ENCODE measurements at places on chromosomes 1 and 21.

- H3K36me3 ChIP-seq, result peaks cover 28% of the 10 kb centered on the region
- H3K4me3 ChIP-seq, result no peak overlapping the region
- peaks cover 67% of the 10 kb centered on the region for H3K4me1 ChIP-seq
- no peaks in the 10 kb centered on the region for H3K27me3 ChIP-seq
- no peak overlapping the region for H3K27ac ChIP-seq
These were observed 6.0 kb downstream of the PTTG1IP start for GRCh38 chr21:44867464-44867863.

DNA sequence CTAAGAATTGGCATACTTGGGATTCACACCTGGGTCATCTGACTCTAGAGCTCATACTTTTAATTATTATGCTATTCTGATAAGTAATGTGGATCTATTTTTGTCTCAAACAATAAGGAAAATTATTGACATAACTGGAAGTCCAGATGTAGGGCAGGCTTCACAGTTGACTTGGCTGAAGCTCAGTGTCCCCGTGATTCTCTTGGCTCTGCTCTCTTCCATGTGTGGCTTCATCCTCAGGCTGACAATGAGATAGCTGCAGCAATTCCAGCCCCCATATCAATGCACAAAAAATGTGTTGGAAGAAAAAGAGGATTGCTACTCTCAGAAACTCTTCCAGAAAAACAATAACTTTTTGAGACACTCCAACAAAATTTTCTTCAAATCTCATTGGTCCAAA, 23.8 kb downstream of the HSD11B1 start:
- H3K4me1 ChIP-seq, result peaks cover 8% of the 10 kb centered on the region
- H3K36me3 ChIP-seq, result no peaks in the 10 kb centered on the region
- no peak overlapping the region for H3K4me3 ChIP-seq
- DNase-seq, result no peak

GRCh38 chr1:46910790-46911189, 30.5 kb downstream of the CYP4A11 start:
- no peaks in the 10 kb centered on the region for H3K36me3 ChIP-seq
- H3K4me3 ChIP-seq, result no peak overlapping the region
- H3K4me1 ChIP-seq, result no peaks in the 10 kb centered on the region
- H3K27me3 ChIP-seq, result no peaks in the 10 kb centered on the region

- H3K4me3 ChIP-seq, result no peak overlapping the region
- no peak overlapping the region for H3K27ac ChIP-seq
- no peaks in the 10 kb centered on the region for H3K27me3 ChIP-seq
- DNase-seq, result no peak
- peaks cover 6% of the 10 kb centered on the region for H3K4me1 ChIP-seq
These were observed 4.8 kb downstream of the CLDN8 start for GRCh38 chr21:30211071-30211470.

DNA sequence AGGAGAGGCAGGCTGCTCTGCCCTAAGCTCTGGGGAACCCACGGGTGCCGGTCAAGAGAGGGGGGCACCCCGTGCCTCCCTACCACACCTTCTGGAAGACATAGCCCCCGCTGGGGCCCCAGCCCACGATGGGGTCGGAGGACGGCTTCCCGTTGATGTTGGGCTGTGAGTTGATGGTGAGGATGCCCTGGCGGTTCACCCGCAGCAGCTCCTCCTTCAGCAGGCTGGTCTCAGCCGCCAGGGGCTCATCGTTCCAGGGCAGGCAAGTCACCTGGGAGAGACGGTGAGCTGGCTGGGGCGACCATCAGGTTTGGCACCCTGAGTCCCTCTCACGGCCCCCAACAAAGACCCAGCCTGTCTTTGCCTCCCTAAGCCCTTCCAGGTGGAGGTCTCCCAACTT, 11.9 kb downstream of the MTHFR start:
- H3K36me3 ChIP-seq, result peaks cover 54% of the 10 kb centered on the region
- H3K4me3 ChIP-seq, result no peak overlapping the region
- DNase-seq, result no peak
- no peak overlapping the region for H3K27ac ChIP-seq
- H3K27me3 ChIP-seq, result no peaks in the 10 kb centered on the region

DNA sequence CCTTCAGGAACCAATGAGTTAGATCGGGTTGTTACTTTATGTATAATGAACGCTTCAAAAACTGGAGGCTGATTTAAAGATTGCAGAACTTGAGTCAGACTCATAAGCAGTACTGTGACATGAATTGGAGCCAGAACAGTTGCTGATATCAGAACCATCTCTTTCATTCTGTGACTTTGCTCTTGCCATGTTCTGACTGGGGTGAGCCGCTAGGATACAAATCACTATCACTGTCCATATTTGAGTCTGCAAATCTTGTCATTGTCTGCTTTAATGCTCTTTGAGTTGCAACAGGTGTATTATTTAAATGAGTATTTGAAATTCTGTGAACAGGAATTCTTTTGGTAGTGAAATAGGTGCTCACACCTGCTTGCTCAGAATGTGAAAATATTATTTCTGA, 52.5 kb downstream of the LRIG2 start:
- no peaks in the 10 kb centered on the region for H3K4me1 ChIP-seq
- H3K4me3 ChIP-seq, result no peak overlapping the region
- no peak overlapping the region for H3K27ac ChIP-seq
- no peak for DNase-seq
- H3K27me3 ChIP-seq, result no peaks in the 10 kb centered on the region

DNA sequence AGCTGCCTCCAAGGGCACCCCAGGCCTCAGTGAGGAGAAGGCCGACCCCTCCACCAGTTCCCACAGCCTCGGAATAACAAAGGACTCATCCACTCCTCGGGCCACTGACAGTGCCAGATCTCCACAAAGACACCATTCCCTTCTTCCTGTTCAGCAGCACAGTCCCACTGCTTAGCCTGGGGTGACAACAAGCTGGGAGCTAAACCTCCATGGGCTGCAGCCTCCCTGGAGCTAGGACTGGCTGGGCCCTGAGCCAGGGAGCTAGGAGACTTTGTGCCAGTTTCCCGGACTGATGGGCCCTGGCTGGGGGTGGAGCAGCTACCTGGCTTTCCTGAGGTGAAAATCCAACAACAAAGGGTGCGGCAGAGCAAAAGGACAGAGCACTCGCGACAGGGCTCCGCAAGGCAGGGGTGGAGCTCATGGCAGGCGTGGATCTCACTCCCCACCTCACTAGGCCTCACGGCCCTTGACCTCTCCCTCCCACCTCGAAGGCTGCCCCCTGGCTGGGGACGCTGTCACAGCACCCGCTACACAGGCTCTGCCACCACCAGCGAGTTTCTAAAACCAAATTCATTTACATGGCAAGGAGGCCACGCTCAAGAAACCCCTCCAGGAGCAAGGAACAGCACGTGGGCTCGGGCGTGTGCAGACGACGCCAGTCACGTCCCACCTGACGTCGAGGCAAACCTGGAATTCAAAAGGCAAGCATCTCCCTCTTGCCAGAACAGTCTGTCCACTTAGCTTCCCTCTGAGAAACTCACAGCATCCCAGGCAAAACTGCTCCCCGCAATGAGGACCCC, 13.8 kb downstream of the SLC35E2B start:
- peaks cover 23% of the 10 kb centered on the region for H3K4me1 ChIP-seq
- no peaks in the 10 kb centered on the region for H3K27me3 ChIP-seq

GRCh38 chr1:26745191-26745590, 42.6 kb upstream of the PIGV start:
- no peak for DNase-seq
- no peak overlapping the region for H3K4me3 ChIP-seq
- H3K36me3 ChIP-seq, result peaks cover 48% of the 10 kb centered on the region
- no peak overlapping the region for H3K27ac ChIP-seq
- H3K4me1 ChIP-seq, result peaks cover 36% of the 10 kb centered on the region

GRCh38 chr1:237981223-237981622, 90.5 kb upstream of the ZP4 start:
- DNase-seq, result no peak
- H3K27ac ChIP-seq, result no peak overlapping the region
- H3K4me1 ChIP-seq, result no peaks in the 10 kb centered on the region
- no peaks in the 10 kb centered on the region for H3K27me3 ChIP-seq

- H3K36me3 ChIP-seq, result peaks cover 35% of the 10 kb centered on the region
- H3K27me3 ChIP-seq, result no peaks in the 10 kb centered on the region
- DNase-seq, result no peak
- no peak overlapping the region for H3K27ac ChIP-seq
These were observed 24.1 kb downstream of the H6PD start for GRCh38 chr1:9258629-9259028.

GRCh38 chr1:108570998-108571401, 11.1 kb downstream of the EEIG2 start:
- H3K27ac ChIP-seq, result no peak overlapping the region
- H3K4me1 ChIP-seq, result peaks cover 11% of the 10 kb centered on the region

DNA sequence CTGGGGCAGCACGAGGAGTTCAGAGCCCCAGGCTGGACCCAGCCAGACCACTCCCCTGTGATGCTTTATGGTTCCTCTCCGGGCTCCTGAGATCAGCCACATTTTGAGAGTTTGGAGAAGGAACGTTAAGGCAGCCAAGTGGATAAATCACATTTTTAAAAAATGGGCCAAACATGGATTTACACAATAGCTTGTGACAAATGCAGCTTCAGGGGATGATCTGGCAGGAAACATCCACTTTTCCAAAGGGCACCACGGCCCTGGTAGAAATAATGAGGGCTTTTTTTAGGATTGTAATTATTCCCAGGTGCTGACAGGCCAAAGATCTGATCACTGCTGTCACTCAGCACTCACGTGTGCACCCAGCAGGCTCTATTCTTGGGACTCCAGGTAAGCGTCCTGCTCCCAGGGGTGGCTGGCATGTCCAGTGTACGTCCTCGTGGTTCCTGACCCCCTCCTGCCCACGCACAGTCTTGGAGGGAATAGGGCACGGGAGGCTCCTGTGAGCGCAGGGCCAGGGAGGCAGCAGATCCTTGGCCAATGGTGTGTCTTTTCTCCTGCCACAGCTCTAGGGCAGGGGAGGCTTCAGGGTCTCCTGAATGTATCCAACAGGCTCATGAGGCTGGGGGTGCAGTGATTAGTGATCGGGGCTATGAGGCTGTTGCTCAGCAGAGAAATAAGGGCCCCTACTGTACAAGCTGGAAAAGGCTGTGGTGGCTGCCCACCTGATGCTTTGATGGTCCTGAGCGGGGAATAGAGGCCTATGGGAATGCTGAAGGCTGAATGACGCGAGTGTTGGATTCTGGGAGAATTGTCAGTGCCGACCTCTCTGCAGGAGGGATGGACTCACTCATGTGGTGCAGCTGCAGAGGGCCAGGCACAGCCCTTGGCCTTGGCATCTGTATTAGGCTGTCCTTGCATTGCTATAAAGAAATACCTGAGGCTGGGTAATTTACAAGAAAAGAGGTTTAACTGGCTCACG, 415.7 kb downstream of the PTPRU start:
- H3K36me3 ChIP-seq, result no peaks in the 10 kb centered on the region
- H3K4me1 ChIP-seq, result no peaks in the 10 kb centered on the region
- no peak overlapping the region for H3K27ac ChIP-seq
- no peak for DNase-seq
- no peak overlapping the region for H3K4me3 ChIP-seq
- H3K27me3 ChIP-seq, result peaks cover 37% of the 10 kb centered on the region

DNA sequence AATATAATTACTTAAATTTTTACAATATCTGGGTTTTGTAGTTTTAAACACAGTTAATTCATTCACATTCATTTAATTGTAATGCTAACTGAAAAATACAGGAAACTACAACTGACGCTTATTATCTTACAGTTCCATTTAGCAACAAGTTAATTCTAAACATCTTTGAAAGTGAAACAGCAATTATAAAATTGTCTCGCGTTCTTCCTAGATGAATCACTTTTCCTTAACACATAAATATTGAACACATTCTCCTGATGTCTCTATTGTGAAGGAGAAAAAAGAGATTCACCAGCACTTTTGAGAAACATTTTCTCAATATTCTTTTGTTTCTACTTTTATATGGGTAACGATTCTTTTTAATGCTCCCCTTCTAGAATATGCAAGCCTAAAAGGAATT, 6.4 kb downstream of the PTGFR start:
- H3K27me3 ChIP-seq, result no peaks in the 10 kb centered on the region
- no peaks in the 10 kb centered on the region for H3K36me3 ChIP-seq
- H3K27ac ChIP-seq, result no peak overlapping the region
- no peaks in the 10 kb centered on the region for H3K4me1 ChIP-seq
- no peak for DNase-seq

- no peak overlapping the region for H3K4me3 ChIP-seq
- H3K27me3 ChIP-seq, result no peaks in the 10 kb centered on the region
- H3K27ac ChIP-seq, result no peak overlapping the region
- no peaks in the 10 kb centered on the region for H3K36me3 ChIP-seq
These were observed 3933.6 kb downstream of the SRGAP2C start for GRCh38 chr1:125118147-125118993.

GRCh38 chr1:93702111-93702827, 20.6 kb upstream of the BCAR3 start:
- no peaks in the 10 kb centered on the region for H3K27me3 ChIP-seq
- no peaks in the 10 kb centered on the region for H3K36me3 ChIP-seq
- no peak for DNase-seq

DNA sequence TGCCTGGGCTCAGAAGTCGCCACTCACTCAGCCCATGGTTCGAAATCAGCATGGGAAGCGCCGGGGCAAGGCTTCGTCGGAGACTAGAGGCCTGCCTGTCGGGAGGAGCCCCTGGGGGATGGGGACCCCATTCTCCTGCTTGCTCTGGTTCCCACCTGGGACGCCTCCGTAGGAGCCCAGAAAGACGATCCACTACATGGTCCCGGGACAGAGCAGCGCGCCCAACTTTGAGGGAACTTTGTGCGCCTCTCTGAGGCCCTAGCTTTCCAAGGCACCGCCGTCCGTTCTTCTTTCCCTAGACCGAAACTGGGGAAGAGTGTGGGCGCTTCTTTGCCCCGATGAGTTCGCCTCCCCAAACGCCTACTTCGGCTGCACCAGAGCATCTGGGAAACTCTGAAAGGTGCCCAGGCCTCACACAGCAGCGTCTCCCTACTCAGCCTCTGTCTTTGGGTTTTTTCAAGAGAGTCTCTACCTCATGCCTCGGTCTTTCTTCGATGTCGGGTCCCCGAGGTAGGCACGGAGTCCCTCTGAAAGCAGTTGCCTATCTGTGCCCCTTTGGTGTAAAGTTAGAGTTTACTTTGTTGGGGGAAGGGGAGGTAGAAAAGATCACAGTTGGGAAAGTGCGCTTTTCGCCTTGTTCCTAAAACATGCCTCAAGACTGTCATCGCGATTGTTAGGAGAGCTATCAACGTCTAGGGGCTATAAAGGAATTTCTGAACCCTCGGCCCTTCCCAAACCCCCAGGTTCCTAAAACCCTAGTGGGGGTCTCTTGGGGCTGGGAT, 14.0 kb downstream of the NR5A2 start:
- H3K36me3 ChIP-seq, result no peaks in the 10 kb centered on the region
- H3K27ac ChIP-seq, result no peak overlapping the region
- H3K4me1 ChIP-seq, result peaks cover 44% of the 10 kb centered on the region
- H3K27me3 ChIP-seq, result peaks cover 97% of the 10 kb centered on the region
- peak overlapping the region; percentile 52 for H3K4me3 ChIP-seq
